Activated CD8-positive, alpha-beta T cell treated with anti-CD3 and anti-CD28 coated beads for 36 hours (primary cell): ENCODE measurements at places on chromosomes 3 and 15. TPM values are rescaled to one million over a fixed set of nuclear protein-coding genes. Genes with fewer than 3 reads are reported as not detected.
A peak's percentile ranks its signal among the peaks of the same experiment; 100 is the strongest.

Gene ZBTB20
- total RNA-seq = 5.1 TPM

- H3K4me3 ChIP-seq = no peak overlapping the region
- H3K36me3 ChIP-seq = no peaks in the 10 kb centered on the region
- no peaks in the 10 kb centered on the region for H3K27me3 ChIP-seq
- no peak overlapping the region for H3K27ac ChIP-seq
These were observed 400.0 kb downstream of the LSAMP start for GRCh38 chr3:116045314-116045713.

DNA sequence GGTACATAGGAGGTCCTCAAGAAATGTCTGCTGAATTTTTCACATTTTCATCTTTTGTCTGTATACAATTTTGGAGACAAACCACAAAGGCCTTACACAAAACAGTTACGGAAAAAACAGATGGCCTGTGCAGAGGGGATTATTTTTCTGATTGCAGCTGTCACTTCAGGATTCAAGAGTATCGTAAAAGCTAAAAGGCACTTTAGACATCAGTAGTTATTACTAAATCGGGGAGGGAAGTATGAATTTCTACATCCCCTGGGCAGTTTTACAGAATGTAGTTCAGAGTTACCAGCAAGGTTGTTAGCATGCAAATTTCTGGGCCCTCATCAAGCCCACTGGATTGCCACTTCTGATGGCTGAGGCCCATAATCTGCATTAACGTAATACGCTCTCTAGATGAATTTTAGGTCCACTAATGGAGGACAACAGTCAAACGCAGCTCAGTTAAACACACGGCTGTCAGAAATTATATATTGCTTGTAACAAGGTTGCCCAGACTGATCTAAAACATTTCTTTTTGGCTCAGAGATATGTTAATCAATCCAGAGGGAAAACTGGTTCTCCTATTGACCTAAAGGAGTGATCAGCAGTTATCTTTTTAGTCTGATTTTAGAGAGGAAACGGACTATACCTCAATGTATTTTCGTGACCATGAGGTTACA, 1.1 kb downstream of the RIOX2 start:
- H3K27ac ChIP-seq = peak overlapping the region; percentile 96
- peaks cover 58% of the 10 kb centered on the region for H3K4me1 ChIP-seq
- peaks cover 24% of the 10 kb centered on the region for H3K36me3 ChIP-seq
- no peaks in the 10 kb centered on the region for H3K27me3 ChIP-seq
- H3K4me3 ChIP-seq = peak overlapping the region; percentile 89

DNA sequence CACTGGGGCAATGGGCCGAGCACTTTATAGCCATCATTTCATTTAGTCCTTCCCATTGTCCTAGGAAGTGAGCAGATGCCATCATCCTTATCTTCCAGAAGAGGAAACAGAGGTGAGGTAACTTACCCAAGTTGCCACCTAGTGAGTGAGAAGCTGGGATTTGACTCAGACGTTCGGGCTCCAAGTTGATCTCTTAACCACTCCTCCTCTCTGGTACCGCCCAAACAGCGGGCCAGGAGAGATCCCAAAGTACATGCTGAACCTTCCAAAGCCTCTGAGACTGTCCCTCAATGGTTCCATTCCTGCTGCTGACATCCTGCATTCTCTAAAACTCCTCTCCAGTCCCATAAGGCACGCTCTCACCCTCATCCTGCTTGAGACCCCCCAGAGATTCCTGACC, 56.2 kb downstream of the EXOG start:
- peaks cover 2% of the 10 kb centered on the region for H3K27me3 ChIP-seq
- DNase-seq = no peak
- no peaks in the 10 kb centered on the region for H3K4me1 ChIP-seq
- H3K36me3 ChIP-seq = no peaks in the 10 kb centered on the region
- H3K27ac ChIP-seq = no peak overlapping the region

- H3K4me3 ChIP-seq = no peak overlapping the region
- no peaks in the 10 kb centered on the region for H3K36me3 ChIP-seq
- H3K27ac ChIP-seq = no peak overlapping the region
- H3K4me1 ChIP-seq = no peaks in the 10 kb centered on the region
- no peak for DNase-seq
- no peaks in the 10 kb centered on the region for H3K27me3 ChIP-seq
These were observed 747.6 kb downstream of the NAALADL2 start for GRCh38 chr3:175606650-175607318.

DNA sequence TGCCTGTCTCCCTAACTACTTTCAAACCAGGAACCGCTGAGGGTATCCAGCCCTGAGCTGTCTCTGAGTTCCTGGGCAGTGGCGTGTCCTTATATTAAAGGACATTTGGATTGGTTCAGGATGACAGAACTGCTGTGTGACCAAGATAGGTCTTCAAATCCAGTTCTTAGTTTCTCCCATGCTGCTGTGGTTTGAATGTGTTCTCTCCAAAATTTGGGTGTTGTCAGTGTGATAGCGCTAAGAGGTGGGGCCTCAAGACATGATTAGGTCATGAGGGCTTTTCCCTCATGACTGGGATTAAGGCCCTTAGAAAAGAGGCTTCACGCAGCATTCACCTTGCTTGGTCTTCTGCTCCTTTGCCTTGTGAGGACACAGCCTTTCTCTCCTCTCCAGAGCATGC, 376.5 kb upstream of the TPM1 start:
- no peak overlapping the region for H3K4me3 ChIP-seq
- H3K36me3 ChIP-seq = no peaks in the 10 kb centered on the region
- H3K4me1 ChIP-seq = no peaks in the 10 kb centered on the region
- no peak for DNase-seq
- no peaks in the 10 kb centered on the region for H3K27me3 ChIP-seq

DNA sequence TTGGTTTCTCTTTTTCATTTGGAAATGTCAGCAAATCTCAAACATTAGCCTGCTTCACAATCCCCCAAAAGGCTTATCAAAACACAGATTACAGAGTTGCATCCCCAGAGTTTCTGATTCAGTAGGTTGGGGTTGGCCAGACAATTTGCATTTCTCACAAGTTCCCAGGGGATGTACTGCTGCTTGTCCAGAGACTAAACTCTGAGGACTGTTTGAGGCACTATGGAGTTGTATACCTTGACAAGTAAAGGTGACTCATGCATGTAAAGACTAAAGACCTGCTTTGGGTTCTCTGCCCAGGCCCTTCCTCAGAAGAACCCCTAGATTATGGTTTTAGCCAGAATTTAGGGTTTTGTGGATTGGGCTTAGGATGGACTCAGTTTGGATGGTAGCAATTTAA, 151.1 kb upstream of the ARHGEF26 start:
- no peak for DNase-seq
- H3K4me3 ChIP-seq = no peak overlapping the region
- peaks cover 7% of the 10 kb centered on the region for H3K27me3 ChIP-seq
- H3K4me1 ChIP-seq = no peaks in the 10 kb centered on the region
- no peak overlapping the region for H3K27ac ChIP-seq

Gene SLC9C1
- not detected for total RNA-seq

Gene PLS1
- 5.6 TPM for total RNA-seq

DNA sequence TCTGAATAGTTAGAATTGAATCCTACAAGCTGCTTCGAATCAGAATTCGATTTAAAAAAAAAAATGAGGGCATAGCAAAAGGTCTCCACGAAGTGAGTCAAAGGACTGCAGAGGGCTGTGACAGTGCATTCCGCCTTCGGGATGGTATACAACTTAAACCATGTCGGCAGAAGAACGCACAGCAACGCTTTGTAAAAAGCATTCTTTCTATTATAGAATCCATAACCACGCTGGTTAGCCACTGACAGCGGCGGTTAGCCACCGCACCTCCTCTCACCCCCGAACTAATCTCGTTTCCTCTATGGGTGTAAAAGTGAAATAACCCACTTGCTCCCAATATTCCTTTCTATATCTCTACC, 664 bp upstream of the PIK3CA start:
- peak; percentile 84 for DNase-seq
- H3K4me3 ChIP-seq = no peak overlapping the region
- H3K36me3 ChIP-seq = no peaks in the 10 kb centered on the region
- peaks cover 4% of the 10 kb centered on the region for H3K27me3 ChIP-seq
- peaks cover 35% of the 10 kb centered on the region for H3K4me1 ChIP-seq

Gene CCDC51
- total RNA-seq = 28.3 TPM

Gene CCDC39
- total RNA-seq = not detected
